ENCODE measurements at places on chromosomes 16 and 17.

GRCh38 chr16:56607109-56607618 lies 1.2 kb upstream of the MT2A start:
- H3K27ac ChIP-seq = peak overlapping the region; percentile 94
- no peak overlapping the region for H3K4me3 ChIP-seq

- H3K4me3 ChIP-seq = no peak overlapping the region
- no peaks in the 10 kb centered on the region for H3K27me3 ChIP-seq
- peaks cover 94% of the 10 kb centered on the region for H3K36me3 ChIP-seq
Measured at GRCh38 chr17:42706732-42707131, 24.4 kb downstream of the CNTNAP1 start.

GRCh38 chr16:84618581-84619460 lies 943 bp upstream of the COTL1 start:
- DNase-seq = no peak
- H3K27ac ChIP-seq = peak overlapping the region; percentile 58
- H3K27me3 ChIP-seq = no peaks in the 10 kb centered on the region
- H3K36me3 ChIP-seq = no peaks in the 10 kb centered on the region

GRCh38 chr17:80438806-80439205 lies 23.8 kb downstream of the ENDOV start:
- DNase-seq = no peak
- no peak overlapping the region for H3K27ac ChIP-seq
- no peak overlapping the region for H3K4me3 ChIP-seq

GRCh38 chr16:68071518-68071901 lies 13.7 kb upstream of the NFATC3 start:
- peaks cover 47% of the 10 kb centered on the region for H3K36me3 ChIP-seq
- peaks cover 44% of the 10 kb centered on the region for H3K4me1 ChIP-seq
- no peaks in the 10 kb centered on the region for H3K27me3 ChIP-seq
- no peak overlapping the region for H3K27ac ChIP-seq
- DNase-seq = no peak
